Stimulated activated CD4-positive, alpha-beta T cell treated with anti-CD3 and anti-CD28 coated beads, Interleukin-1b, Interleukin-23, amount 100 ng/mL, for 4 hours (primary cell): ENCODE measurements at places on chromosomes 5 and 9.
A peak's percentile ranks its signal among the peaks of the same experiment; 100 is the strongest.

DNA sequence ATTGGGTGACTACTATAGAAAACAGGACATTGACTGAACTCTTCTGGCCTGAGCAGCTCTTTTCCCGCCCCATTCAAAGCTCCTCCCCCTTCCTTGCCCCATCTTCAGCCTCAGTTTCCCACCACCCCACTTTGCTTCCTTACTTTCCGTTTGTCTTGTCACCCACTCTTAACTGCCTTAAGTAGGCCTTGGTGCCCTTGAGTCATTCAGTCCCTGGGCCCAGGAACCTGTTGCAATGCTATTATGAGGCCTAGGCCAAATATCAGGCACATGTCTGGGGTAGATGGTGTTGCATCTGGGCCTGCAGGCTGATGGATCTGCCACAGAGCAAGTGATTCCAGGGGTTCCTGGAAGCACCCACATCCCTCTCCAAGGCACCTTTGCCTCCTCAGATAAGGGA lies 17.7 kb upstream of the GALNT10 start:
- no peak for DNase-seq

DNA sequence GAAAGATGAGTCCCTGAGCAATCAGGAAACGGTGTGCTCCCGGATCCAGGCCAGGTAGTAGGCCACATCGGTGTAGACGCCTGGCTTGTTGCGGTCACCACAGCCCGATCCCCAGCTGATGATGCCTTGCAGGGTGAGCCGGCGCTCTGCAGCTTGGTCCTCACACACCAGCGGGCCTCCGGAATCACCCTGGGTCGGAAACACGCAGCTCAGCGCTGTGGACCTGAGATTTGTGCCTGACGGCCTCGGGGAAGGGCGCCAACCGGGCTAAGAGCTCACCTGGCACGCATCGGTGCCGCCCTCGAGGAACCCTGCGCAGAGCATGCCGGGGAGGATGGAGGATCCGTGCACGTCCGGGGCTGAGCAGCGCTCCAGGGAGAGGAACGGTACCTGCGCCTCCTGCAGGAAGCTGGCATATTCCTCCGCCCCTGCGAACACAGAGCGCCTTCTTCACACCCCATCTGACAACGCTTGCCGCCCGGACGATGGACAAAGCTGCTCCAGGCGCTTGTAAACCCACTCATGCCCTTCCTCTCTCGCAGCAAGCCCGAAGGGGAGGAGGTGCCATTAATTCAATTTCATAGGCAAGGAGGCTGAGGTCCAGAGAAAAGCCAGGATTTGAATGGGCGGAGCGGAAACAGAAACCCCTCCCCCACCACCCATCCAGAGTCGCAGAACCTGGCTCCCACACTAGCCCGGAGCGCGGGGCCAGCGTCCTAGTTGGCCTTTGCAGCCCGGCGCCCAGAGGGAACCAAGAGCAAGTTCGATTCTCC lies 2.0 kb upstream of the PFN3 start:
- peak; percentile 57 for DNase-seq

DNA sequence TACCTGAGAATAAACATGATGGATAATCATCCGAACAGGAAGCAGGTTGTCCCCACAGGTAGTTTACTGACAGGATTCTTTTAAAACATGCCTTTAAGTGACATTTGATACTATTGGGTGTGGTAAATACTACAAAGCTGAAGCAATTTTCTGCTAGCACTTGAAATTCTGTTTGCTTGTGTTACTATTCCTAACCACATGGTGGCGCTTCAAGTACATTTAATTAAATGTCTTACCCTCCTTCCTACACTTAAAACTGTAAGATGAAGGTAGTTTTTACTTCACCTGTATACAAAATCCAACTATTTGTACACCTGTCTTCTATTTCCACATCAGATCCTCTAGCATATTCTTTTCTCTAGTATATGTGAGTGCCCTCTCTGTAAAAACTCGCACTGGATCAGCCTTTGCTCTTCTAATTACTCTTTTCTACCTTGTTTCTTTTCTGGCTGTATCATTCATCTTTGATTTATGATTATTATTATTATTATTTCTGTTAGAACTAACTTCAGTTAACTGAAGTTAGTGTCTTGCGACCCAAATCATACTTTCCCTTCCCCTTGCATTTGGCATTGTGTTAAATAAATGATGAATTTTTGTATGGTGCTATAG lies 18.4 kb downstream of the SLC25A46 start:
- peak; percentile 15 for DNase-seq

DNA sequence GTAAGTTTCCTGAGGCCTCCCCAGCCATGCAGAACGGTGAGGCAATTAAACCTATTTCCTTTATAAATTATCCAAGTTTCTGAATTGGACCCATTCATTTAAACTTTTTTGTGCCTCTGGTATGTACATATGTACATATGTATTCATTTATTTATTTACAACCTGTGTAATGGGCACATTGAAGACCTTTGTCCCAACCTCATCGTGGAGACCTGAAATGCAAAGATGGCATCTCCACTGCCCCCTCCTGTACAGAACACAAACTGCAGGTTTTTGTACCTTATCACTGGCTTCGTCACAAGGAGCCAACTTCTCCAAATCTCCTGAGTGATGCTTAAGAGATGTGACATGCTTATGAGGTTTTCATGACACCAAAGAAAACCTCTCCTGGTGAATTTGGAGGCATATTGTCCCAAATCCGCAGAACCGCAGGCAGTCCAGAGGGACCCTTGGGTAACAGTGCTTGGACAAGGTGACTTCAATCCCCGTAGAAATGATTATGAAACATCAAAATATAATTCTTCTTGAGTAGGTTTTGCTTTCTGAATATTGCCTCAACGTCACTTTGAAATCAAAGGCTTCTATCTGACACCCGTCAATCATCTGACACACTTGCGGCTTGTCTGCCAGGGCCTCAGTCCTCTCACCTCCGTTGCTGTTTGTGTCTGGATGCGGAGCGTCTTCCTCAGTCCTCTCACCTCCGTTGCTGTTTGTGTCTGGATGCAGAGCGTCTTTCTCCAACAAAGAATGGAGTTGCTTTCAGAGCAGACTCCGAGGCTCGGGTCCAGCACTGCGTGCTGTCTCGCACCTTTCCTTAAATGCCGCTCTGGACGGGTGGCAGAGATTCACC lies 135.0 kb upstream of the IRX4 start:
- DNase-seq = peak; percentile 5

GRCh38 chr5:40687321-40687720 lies 7.6 kb downstream of the PTGER4 start:
- DNase-seq = no peak

GRCh38 chr5:107913494-107913893 lies 242.8 kb upstream of the EFNA5 start:
- no peak for DNase-seq

GRCh38 chr9:27353166-27353473 lies 56.2 kb upstream of the EQTN start:
- DNase-seq = no peak

GRCh38 chr5:3671337-3671736 lies 75.7 kb downstream of the IRX1 start:
- DNase-seq = no peak

GRCh38 chr5:51227963-51228470 lies 155.2 kb upstream of the ISL1 start:
- no peak for DNase-seq

- no peak for DNase-seq
Measured at GRCh38 chr9:122100756-122101155, 7.6 kb upstream of the TTLL11 start.

GRCh38 chr9:132241840-132242620 lies 80.2 kb downstream of the NTNG2 start:
- peak; percentile 46 for DNase-seq

DNA sequence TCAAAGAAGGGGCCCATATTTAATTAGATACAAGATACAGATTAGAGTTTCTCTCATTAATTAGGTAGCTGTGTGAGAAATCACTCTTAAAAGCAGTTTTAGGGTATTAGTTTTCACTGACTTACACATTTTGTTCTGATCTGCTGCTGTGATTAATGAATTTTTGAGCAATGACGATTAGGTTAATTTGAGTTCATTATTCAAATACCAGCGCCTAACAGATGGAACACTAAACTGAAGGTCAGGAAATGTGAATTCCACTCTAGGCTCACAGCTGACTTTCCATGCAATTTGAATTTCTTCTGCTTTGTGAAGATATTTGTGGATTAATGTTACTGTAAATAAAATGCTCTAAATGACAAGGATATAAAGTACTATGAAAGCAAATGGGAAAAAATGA lies 380.6 kb downstream of the ADGRV1 start:
- DNase-seq = no peak

DNA sequence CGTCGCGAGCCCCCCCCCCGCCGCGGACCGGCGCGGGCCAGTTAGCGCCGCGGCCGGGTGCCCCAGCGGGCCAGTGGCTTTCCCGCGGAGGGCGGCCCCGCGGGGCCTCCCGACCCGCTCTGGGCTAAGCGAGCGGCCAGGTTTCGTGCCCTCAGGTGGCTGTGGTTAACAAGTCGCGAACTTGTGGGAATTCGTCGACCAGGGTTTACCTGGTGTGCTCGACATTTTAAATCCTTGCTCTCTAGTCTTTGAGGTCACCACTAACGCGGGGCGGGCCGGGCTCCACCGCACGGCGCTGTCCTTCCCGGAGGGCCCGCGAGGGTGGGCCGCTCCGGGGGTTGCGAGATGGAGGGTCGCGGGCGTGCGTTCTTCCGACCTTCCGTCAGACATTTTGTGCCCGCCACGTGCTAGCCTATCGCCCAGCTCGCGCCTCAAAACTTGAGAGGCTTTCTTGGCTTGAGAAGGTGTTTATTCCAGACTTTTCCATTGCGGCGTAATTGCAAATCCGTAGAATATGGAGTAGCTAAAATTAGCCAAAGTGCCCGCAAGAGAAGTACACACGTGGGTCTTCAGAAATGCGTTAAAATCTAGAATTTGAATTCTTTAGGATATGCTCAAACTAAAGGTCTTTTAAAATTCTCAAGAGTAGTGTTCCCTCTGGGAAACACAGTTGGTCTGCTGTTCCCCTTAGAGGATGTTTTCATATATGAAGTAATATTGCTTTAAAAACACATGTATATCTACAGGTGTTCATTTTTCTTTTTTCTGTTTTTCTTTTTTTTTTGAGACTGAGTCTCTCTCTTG lies 2.1 kb downstream of the ANP32B start:
- DNase-seq = no peak

DNA sequence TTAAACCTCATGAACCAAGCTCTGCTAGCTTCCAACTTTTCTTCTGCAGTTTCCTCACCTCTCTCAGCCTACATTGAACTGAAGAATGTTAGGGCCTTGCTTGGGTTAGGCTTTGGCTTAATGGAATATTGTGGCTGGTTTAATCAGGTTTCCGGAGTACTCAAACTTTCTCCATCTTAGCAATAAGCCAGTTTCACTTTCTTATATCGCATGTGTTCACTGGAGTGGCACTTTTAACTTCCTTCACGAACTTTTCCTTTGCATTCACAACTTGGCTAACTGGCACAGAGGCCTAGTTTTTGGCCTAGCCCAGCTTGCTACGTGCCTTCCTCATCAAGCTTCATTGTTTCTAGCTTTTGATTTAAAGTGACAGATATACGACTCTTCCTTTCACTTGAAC lies 81.0 kb upstream of the MAST4 start:
- DNase-seq = no peak

- DNase-seq = no peak
Measured at GRCh38 chr9:72322259-72322658, 42.7 kb downstream of the ZFAND5 start.
